Transverse colon (tissue), 4 donors: ENCODE measurements at places on chromosomes 5 and 9.

DNA sequence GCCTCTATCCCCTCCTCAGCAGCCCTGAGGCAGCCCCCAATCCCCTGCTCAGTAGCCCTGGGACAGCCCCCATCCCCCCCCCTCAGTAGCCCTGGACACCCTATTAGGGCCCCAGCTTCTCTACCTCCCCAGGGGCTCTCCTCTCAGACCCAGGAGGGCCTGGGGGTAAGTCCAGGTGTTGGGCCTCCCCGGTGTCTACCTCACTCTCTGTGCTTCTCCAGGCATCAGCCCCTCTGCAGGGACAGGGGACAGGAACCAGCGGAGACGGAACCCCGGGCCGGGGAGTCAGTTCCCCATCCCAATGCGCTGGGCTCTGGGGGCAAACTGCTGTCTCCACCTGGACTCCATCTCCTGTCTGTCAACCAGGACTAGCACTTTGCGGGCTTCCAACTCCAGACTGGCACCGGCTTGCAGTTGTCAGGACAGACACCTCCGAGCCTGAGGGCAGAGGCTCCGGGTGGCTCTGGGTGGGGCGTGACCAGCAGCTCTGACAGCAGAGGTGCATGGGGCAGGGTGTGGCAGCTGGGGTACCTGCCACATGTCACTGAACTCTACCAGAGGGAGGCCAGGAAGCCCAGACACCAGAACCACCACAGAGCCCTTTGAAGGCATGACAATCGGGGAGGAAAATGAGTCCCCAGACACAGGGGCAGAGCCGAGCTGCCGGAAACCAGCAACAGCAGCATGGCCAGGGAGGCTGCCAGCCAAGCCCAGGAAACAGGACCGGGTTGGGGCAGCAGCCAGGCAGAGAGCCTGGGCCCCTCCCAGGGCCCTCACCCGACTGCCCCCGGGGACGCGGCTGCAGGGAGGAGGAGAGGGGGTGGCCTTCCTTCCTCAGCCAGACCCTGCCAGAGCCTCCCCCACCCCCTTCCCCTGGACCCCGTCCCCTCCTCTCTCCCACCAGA is 17.7 kb upstream of the UBAC1 start:
- no peak for DNase-seq
- H3K4me3 ChIP-seq = no peak overlapping the region
- H3K27ac ChIP-seq = no peak overlapping the region
- H3K36me3 ChIP-seq = no peaks in the 10 kb centered on the region
- no peaks in the 10 kb centered on the region for H3K4me1 ChIP-seq
- H3K27me3 ChIP-seq = peaks cover 26% of the 10 kb centered on the region

- H3K27me3 ChIP-seq = no peaks in the 10 kb centered on the region
- no peaks in the 10 kb centered on the region for H3K36me3 ChIP-seq
- H3K4me3 ChIP-seq = no peak overlapping the region
- H3K27ac ChIP-seq = no peak overlapping the region
- no peaks in the 10 kb centered on the region for H3K4me1 ChIP-seq
- no peak for DNase-seq
Observed at GRCh38 chr5:40332970-40333369, 346.7 kb upstream of the PTGER4 start.

- DNase-seq = no peak
- H3K4me1 ChIP-seq = peaks cover 16% of the 10 kb centered on the region
- H3K27me3 ChIP-seq = no peaks in the 10 kb centered on the region
- peak overlapping the region; percentile 18 for H3K27ac ChIP-seq
- no peak overlapping the region for H3K4me3 ChIP-seq
Observed at GRCh38 chr5:150600616-150601490, 39.6 kb upstream of the SYNPO start.

- no peak for DNase-seq
- H3K27me3 ChIP-seq = no peaks in the 10 kb centered on the region
- H3K4me3 ChIP-seq = no peak overlapping the region
Observed at GRCh38 chr5:65307931-65308330, 173.8 kb downstream of the ADAMTS6 start.

DNA sequence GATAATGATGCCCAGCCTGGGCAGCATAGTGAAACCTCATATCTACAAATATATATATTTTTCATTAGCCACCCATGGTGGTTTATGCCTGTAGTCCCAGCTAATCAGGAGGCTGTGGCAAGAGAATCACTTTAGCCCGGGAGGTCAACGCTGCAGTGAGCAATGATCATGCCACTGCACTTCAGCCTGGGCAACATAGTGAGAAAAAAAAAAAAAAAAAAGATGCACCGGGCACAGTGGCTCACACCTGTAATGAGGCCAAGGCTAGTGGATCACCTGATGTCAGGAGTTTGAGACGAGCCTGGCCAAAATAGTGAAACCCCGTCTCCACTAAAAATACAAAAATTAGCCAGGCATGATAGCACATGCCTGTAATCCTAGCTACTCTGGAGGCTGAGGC is 50.2 kb upstream of the ADRA1B start:
- no peaks in the 10 kb centered on the region for H3K27me3 ChIP-seq
- H3K4me1 ChIP-seq = peaks cover 3% of the 10 kb centered on the region
- no peak for DNase-seq
- H3K36me3 ChIP-seq = no peaks in the 10 kb centered on the region

DNA sequence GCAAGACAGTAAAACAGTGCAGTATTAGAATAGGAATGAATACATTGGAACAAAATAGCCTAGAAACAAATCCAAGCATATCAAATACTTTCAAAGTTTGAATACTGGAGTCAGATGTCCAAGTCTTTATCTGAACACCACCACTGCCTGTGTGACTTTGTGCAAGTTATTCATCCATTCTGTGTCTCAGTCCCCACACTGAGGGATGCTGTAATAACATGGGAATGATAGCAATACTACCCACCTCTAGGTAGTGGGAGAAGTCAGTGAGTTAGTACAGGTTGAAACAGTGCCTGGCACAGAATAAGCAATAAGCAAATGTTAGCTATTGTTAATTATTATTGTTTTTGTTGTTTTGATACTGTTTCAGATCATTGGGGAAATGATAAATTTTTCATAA is 130.9 kb downstream of the SUSD1 start:
- H3K36me3 ChIP-seq = no peaks in the 10 kb centered on the region
- no peaks in the 10 kb centered on the region for H3K27me3 ChIP-seq
- H3K27ac ChIP-seq = no peak overlapping the region

DNA sequence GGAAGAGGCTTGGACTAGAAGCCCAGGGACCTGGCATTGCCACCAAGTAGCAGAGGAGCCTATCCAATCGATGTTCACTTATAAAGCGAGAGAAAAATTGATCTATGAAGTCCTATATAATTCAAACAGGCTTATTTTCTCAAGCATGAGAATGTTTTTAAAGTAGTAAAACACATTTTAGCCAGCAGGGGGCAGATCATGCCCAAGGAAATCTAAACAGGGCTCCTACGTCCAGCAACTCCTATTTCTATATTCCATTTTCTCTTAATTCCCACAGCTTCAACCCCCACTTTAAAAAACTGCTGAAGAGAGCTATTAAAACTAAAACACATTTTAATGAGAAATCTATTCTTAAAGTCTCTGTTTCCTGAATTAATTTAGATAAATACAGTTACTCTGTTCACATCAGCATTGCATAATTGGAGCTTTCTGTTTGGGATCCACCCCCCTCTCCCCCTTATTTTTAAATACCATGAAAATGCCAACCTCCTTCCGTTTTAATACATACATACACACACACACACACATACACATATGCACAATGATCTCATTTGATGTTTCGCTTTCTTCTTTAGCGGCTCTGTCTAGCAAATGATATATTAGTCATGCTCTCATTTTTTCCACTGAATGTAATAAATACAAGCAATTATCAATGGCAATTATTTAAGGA is 144.9 kb downstream of the MYO10 start:
- H3K36me3 ChIP-seq = no peaks in the 10 kb centered on the region
- DNase-seq = no peak
- no peaks in the 10 kb centered on the region for H3K4me1 ChIP-seq
- no peaks in the 10 kb centered on the region for H3K27me3 ChIP-seq
- H3K27ac ChIP-seq = no peak overlapping the region
